Activated CD8-positive, alpha-beta T cell treated with anti-CD3 and anti-CD28 coated beads for 36 hours (primary cell): ENCODE measurements at places on chromosomes 1 and 21. TPM values are rescaled to one million over a fixed set of nuclear protein-coding genes. Genes with fewer than 3 reads are reported as not detected.

Gene CD52
- 324 TPM for total RNA-seq

Gene LEMD1
- 0.81 TPM for total RNA-seq

GRCh38 chr1:13751458-13751871 is 51.5 kb downstream of the PRDM2 start:
- H3K4me1 ChIP-seq: peaks cover 53% of the 10 kb centered on the region
- H3K27me3 ChIP-seq: no peaks in the 10 kb centered on the region
- no peak for DNase-seq
- H3K36me3 ChIP-seq: peaks cover 45% of the 10 kb centered on the region
- H3K4me3 ChIP-seq: peak overlapping the region; percentile 51

Gene HNRNPU
- total RNA-seq: 474 TPM

DNA sequence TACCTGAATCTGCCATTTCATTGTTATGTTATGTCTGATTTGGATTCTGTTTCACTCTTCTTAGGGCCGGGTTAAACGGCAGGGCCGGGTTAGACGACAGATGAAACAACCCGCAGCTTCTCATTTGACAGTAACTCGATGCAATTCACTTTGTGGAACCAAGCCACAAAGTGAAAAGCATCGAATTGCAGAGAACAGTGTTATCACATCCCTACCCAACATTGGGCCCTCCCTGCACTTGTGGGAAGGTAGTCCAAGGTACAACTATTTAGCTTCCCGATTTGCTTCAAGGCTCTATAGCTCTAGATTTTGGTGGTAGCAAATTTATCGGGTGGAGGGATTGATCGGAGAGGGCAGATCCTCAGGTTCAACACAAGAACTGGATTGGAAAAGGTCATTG is 17.0 kb downstream of the SON start:
- DNase-seq: no peak
- peaks cover 53% of the 10 kb centered on the region for H3K4me1 ChIP-seq
- no peaks in the 10 kb centered on the region for H3K27me3 ChIP-seq
- H3K27ac ChIP-seq: no peak overlapping the region

Gene EVA1B
- total RNA-seq: 6.5 TPM

DNA sequence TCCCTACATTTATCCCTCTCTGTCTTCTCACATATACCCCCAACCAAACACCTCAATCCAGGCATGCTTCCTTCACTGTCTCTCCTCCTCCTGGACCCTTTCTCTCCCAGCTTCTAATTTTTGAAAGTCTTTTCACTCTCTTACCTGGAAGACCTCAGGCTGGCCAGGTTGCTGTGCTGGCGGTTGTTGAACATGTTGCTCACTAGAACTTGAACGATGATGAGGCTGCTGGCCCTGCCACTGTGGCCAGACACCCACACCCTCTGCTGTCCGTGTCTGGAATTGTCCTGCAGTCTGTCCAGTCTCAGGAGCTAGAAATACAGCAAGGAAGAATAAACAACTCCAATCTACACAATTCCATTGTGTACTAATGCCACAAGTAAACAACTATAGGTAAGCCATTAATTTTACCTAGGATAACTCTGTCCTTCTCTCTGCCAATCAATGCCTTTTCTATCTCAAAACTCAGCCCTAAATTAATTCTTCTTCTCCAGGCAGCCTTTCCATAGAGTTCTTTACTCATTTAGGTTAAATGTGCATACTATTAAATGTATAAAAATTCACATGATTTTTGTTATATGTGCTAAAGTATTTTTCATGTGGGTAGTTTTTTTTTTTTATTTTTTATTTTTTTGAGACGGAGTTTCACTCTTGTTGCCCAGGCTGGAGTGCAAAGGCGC is 5.1 kb upstream of the CTSK start:
- peaks cover 18% of the 10 kb centered on the region for H3K36me3 ChIP-seq
- no peak overlapping the region for H3K27ac ChIP-seq
- H3K4me3 ChIP-seq: no peak overlapping the region
- no peaks in the 10 kb centered on the region for H3K27me3 ChIP-seq
- DNase-seq: peak; percentile 26

Gene LIN28A
- not detected for total RNA-seq

DNA sequence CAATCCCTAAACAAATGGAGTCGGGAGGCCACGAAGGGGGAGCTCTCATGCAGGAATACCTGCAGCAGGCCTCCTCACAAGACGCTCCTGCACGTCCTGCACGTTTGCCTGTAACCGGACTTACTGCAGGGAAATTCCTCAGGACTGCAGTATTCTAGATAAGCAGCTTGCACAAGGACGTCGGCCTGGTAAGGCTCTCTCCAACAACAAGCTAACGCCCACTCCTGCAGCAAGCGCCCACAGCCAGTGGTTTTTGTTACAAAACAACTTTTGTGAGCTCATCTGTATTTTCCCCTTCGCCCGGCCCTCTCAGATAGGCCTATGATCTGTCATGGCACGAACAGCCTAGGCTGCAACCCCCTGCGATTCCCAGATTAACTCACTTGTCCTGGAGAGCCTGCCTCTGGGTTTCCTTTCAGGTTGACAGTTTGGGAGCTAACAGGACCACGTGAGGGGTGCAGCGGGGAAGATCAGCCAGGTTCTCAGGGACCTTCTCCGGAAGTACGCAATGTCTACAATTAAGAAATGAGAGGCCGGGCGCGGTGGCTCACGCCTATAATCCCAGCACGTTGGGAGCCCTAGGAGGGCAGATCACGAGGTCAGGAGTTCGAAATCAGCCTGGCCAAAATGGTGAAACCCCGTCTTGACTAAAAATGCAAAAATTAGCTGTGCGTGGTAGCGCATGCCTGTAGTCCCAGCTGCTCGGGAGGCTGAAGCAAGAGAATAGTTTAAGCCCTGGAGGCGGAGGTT is 921 bp upstream of the MIB2 start:
- peaks cover 17% of the 10 kb centered on the region for H3K4me1 ChIP-seq
- peaks cover 18% of the 10 kb centered on the region for H3K36me3 ChIP-seq
- peak overlapping the region; percentile 96 for H3K4me3 ChIP-seq
- H3K27me3 ChIP-seq: no peaks in the 10 kb centered on the region

GRCh38 chr1:85125891-85126290 is 74.9 kb downstream of the SYDE2 start:
- no peak for DNase-seq
- no peak overlapping the region for H3K4me3 ChIP-seq
- H3K36me3 ChIP-seq: no peaks in the 10 kb centered on the region

DNA sequence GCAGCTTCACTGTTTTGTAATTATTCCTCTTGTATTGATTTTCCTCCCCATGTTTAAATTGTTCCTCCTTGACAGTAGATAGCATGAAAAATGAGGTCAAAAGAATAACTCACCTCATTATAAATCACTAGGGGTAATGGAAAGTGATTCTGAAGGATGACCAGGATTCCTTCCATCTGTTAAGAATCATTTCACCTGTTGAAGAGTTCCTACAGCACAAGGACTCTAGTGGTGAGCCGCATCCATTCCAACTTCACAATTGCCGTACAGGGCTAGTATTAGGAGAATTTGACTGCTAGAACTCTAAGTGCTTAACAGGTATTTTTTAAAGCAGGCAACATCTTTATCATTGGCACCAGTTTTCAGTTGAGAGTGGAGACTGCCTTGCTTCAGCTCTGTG is 13.7 kb downstream of the PPP1R12B start:
- no peak overlapping the region for H3K27ac ChIP-seq
- no peaks in the 10 kb centered on the region for H3K27me3 ChIP-seq
- no peak overlapping the region for H3K4me3 ChIP-seq
- peaks cover 2% of the 10 kb centered on the region for H3K4me1 ChIP-seq
- no peaks in the 10 kb centered on the region for H3K36me3 ChIP-seq

DNA sequence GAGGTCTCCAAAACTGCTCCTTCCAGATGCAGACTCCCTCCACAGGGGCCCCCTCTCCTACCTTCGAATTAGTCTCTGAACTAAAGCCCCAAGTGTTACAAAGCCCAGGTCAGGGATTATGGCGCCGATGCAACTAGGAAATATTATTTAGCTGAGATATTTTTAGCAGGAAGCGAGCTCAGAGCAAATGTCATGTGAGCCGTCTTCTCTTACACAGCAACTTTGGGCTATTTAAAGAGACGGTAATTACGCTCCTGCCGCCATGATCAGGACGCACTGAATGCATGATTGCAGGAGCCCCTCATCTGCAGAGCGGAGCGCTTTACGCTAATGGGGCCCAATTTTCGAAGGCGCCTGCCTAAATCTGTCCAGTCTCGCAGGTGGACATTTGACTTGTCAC is 55.3 kb upstream of the TARDBP start:
- H3K27me3 ChIP-seq: peaks cover 2% of the 10 kb centered on the region
- H3K36me3 ChIP-seq: no peaks in the 10 kb centered on the region
- DNase-seq: no peak
- no peaks in the 10 kb centered on the region for H3K4me1 ChIP-seq

Gene PEX19
- 52.9 TPM for total RNA-seq

GRCh38 chr1:223429313-223429731 is 36.1 kb downstream of the CCDC185 start:
- no peak overlapping the region for H3K27ac ChIP-seq
- H3K36me3 ChIP-seq: no peaks in the 10 kb centered on the region
- no peak overlapping the region for H3K4me3 ChIP-seq
- H3K4me1 ChIP-seq: no peaks in the 10 kb centered on the region
- H3K27me3 ChIP-seq: no peaks in the 10 kb centered on the region
- no peak for DNase-seq

DNA sequence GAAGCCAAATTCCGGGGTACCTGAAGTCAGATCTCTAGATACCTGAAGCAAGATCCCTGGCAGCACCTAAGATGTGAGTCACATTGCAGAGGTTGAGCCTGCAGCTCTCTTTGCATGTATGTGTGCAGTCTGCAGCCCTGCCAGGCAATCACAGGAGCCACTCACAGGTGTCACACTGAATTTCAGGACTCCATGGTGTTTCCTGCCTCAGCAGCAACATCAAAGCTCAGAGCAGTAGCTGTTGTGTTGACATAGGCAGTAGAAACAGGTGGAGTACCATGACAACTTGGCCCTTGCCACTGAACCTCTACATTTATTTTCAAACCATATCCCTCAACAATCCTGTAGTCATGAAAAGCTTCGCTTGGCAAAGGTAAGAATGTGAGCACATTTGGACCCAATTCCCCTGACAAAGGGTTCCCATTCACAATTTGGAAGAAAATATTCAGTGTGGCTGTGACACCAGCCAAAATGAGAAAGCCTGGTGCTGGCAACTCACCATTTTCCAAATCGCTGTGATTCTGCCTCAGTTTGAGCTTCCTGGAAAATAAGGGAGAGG is 419.8 kb upstream of the NFIA start:
- H3K4me1 ChIP-seq: no peaks in the 10 kb centered on the region
- H3K27ac ChIP-seq: no peak overlapping the region
- H3K4me3 ChIP-seq: no peak overlapping the region
- H3K27me3 ChIP-seq: no peaks in the 10 kb centered on the region
- DNase-seq: no peak

Gene C1orf167
- not detected for total RNA-seq

DNA sequence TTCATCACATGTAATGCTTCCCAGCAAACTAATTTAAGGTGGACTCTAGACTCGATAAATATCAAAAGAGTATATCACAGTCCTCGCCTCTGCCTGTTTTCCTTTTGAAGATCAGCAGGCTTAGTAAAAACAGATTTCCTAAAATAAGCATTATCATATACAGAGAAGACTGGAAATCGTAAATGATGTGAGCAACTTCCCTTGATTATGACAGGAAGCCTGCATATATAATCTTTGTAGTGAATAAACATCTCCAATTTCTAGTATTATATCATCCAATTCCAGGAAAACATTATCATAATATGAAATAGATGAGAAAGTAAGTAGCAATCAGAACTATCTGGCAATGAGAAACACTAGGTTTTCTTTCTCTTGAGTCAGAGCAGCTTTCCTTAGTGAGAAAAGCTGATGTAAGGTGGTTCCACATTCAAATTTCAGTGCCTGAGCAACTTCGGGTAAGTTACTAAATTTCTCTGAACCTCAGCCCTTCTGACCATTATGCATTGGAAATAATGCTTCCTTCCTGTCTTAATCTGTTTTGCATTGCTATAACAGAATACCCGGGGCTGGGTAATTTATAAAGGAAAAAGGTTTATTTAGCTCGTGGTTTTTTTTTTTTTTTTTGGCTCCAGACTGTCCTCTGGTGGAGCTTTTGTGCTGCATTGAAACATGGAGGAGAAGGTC is 12.6 kb upstream of the POU2F1 start:
- peaks cover 11% of the 10 kb centered on the region for H3K36me3 ChIP-seq
- peak overlapping the region; percentile 83 for H3K27ac ChIP-seq
- no peak overlapping the region for H3K4me3 ChIP-seq
- DNase-seq: no peak

- no peak overlapping the region for H3K4me3 ChIP-seq
- no peak for DNase-seq
- no peak overlapping the region for H3K27ac ChIP-seq
- H3K36me3 ChIP-seq: peaks cover 2% of the 10 kb centered on the region
- no peaks in the 10 kb centered on the region for H3K4me1 ChIP-seq
Measured at GRCh38 chr1:183975651-183976050, 61.9 kb downstream of the COLGALT2 start.

DNA sequence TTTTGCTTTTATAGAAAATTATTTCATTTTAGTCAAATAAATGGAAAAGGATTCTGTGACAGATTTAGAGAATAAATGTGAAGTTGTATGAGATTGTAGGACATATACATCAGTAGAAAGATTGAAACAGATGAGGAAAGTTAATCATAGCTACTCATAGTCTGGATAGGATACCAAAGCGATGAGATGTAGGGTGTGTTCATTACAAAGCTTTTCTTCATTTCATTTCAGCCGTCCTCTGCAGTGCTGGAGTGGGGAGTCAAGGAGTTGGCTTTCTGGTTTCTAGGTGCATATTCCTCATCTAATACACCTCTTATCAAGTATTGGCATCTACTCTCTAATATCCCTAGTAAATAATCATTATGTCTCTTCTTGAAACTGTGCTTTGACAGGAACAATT is 149.5 kb upstream of the NEGR1 start:
- H3K36me3 ChIP-seq: no peaks in the 10 kb centered on the region
- no peaks in the 10 kb centered on the region for H3K27me3 ChIP-seq
- H3K4me3 ChIP-seq: no peak overlapping the region
- no peak overlapping the region for H3K27ac ChIP-seq
